ENCODE measurements at places on chromosomes 5 and 9.

DNA sequence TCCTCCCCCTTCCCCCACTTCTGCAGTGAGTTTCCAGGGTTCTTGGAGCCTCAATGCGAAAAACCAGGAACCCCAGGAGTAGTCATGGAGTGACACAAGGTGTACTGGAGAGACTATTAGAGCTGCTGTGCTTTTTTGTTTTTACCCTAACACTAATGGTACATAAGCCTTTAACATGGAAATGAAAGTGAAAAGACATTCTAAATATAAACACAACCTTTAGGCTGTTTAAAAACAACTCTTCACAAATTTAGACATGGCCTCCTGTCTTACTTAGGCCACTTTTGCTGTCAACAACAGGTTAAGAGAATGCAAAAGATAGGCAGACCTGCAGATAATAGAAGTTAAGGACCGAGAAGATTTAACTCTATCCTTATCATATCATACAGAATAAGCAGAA, 232.2 kb downstream of the DENND1A start:
- DNase-seq: no peak

GRCh38 chr9:76465442-76466298, 6.7 kb downstream of the GCNT1 start:
- no peak for DNase-seq

DNA sequence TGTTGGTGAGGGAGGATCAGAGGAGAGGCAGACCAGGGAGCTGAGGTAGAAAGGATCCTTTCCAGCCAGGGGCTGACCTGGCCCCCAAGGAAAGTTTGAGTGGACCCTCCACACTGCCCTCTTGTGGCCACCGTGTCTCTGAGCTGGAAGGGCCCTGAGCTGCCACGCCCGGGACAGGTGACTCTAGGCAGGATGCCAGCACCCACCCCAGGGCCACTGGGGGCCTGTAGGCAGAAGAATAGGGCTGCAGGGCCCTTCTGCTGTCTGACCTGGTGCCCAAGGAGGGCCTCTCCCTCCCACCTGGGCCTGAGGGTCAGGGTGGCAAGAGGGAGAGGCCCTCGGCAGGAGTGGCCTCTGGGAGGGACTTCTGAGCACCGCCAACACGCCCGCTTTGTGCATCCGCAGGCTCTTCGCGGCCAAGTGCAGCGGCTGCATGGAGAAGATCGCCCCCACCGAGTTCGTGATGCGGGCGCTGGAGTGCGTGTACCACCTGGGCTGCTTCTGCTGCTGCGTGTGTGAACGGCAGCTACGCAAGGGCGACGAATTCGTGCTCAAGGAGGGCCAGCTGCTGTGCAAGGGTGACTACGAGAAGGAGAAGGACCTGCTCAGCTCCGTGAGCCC, 76.8 kb downstream of the LMX1B start:
- DNase-seq: no peak

- no peak for DNase-seq
These were observed 28.3 kb upstream of the PDE4D start for GRCh38 chr5:59921816-59922215.

GRCh38 chr9:94785215-94786169, 59.0 kb downstream of the AOPEP start:
- DNase-seq: no peak

- DNase-seq: no peak
These were observed 744 bp downstream of the OTULIN start for GRCh38 chr5:14665101-14665822.

DNA sequence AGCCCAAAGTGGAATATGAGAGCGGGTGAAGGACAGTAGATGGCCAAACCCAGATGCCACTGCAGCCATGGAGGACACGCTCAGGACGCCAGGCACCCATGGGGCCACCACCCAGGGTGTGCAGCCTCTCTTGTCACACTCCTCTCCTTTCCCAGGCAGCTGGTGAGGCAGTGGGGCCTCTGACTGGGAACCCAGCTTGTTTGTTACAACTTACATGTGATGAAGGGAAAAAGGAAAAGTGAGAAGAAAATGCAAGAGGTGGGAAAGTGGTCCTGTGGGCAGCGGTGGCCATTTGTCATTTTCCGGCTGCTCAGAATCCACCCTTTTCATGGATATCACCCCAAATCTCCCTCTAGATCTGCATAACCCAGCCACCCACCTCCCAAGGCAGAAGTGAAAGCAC, 62.7 kb upstream of the UNC5A start:
- DNase-seq: no peak

DNA sequence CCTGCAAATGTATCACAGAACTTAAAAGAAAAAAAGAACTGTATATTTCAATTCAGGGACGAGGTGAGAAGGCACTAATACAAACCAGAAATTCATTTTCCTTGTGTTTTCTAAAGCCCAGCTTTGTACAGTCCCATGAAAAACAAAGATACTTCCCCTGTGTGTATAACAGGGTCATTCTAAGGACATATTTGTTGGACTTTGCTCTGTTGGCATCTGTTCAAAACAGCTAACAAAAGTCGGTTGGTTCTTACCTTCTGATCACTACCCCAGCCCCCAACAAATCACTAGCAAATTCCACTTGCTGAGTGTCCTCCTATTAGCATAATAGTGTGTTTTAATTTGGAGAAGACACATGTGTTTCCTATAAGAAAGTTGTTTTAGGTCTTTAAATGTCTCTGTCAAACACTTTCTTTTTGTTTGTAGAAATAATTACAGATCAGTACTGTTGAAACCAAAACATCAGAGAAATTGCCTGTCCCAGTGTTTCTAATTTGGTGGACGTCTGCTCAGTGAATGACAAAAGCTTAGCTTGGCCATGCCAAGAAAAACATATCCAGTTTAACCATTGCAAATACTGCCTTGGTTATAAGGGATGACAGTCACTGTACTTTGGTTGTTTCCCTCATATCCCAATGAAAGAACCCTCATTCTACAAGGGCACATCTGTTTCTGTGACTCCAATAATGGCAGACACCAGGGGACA, 480.5 kb downstream of the EBF1 start:
- DNase-seq: no peak

- no peak for DNase-seq
These were observed 5.8 kb upstream of the FSTL4 start for GRCh38 chr5:133618141-133618540.

- DNase-seq: no peak
These were observed 1.0 kb upstream of the DAB2IP start for GRCh38 chr9:121650217-121651007.

DNA sequence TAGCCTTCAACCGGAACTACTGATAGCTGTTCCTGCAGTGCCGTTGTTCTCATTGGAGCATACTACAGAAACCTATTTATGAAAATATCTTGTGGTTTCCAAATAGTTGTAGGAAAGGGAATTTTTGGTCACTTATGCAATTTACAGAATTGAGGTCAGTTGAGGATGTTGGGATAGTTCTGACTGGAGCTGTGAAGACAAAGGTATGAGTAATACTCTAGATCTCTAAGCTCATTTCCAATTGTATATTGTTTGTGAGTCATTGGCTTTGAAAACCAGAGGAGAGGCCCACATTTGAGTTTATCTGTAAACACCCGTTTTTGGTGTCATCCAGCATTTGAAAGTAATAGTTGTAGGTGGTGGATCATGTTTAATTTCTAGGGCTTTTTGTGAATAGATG, 561.3 kb upstream of the WWC1 start:
- DNase-seq: no peak

DNA sequence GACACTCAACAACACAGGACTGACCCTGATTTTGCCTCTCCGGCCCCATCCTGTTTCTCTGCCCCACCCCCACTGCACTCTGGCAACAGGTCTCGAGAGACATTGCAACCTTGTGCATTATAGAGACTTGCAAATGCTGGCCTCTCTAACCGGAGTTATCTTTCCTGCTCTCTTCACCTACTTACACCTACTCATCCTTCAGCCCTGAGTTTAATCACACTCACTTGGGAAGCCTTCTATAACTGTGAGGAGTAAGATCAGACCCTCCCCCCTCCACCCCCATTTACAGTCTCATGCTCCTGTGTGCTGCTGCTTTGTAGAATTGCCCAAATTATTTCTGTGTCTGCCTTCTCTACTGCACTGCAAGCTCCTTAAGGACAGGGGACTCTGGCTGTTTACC, 42.8 kb downstream of the WWC1 start:
- DNase-seq: no peak

DNA sequence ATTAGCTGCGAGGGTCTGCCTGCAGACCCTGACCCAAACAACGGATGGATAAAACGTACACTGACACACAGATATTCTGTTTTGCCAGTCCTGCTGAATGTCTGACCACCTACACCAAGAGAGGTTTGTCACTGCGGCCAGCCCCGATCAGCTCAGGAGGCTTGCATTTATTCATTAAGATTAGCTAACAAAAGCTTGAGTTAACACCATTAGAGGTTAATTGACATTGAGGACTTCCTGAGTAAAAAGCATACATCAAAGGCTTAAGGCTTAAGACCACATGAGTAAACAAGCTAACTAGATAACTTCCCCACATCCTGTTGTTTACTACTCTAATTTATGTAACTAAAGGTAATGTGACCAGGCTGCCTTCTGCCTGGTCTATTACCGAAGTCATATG, 198.1 kb upstream of the TRPC7 start:
- no peak for DNase-seq

DNA sequence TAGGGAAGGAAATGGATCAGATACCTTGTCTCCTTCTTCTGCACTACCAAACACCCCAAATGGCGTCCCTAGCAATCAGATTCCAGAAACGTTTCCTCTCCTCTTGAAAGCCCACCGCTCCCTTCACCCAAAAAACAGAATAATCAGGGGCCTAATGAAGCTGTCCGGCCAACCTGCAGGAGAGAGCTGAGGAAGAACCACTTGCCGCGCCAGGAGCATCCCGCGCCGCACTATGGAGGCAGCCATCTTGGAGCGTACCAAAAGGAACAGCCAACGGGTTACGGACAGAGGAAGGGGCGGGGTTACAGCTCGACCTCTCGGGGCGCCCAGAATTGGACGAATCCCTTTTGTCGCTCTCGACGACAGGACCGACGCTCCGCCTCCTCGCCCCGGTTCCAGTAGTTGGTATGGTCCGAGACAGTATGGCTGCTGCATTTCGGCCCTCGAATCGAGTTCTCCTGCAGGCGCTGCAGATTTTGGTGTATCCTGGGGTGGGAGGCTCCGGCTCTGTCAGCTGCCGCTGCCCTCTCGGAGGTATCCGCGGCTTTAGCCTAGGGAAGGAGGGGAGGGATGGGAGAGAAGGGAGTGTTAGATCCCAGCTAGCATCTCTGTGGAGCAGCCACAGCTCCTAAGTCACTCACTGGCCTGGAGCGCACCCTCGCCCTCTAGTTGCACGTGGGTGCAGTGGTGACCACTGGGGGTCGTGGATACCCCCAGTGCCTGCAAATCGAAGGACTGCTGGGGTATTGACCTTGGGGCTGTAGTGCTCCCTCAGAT, at the start of the genes MRPS27 and PTCD2:
Gene MRPS27, minus strand, starts transcription at position 265 of the 777 bp plus-strand sequence. Its CDS starts 19 bp downstream, at position 246.
Gene PTCD2, plus strand, starts transcription at position 398 of the 777 bp plus-strand sequence. Its CDS starts 10 bp downstream, at position 408.
- peak; percentile 80 for DNase-seq

GRCh38 chr9:23556459-23556858, 269.6 kb downstream of the ELAVL2 start:
- DNase-seq: no peak

DNA sequence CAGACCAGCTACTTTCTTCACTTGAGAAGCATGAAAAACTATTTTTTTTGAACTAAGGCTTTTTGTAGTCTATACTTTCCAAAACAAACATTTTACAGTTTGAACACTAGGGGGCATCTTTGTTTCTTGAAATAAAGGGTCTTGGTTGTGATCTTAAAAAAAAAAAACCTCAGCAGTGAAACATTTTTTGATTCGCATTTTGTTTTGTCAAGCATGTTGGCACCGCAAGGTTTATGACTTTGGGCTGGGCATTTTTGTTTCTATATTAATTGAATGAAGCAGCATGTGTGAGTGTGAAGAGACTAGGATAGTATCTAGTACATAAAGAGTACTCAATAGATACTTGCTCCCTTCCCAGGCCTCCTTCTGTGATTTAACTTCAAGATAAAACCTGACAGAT, 31.6 kb upstream of the ACOT12 start:
- DNase-seq: no peak
